ENCODE measurements at places on chromosomes 3 and 15.
A peak's percentile ranks its signal among the peaks of the same experiment; 100 is the strongest.

GRCh38 chr3:168628549-168628948, 532.8 kb upstream of the GOLIM4 start:
- DNase-seq, result no peak

GRCh38 chr15:44029003-44029402, 166.1 kb downstream of the FRMD5 start:
- no peak for DNase-seq

GRCh38 chr15:73258271-73259108, 110.3 kb downstream of the HCN4 start:
- DNase-seq, result no peak

DNA sequence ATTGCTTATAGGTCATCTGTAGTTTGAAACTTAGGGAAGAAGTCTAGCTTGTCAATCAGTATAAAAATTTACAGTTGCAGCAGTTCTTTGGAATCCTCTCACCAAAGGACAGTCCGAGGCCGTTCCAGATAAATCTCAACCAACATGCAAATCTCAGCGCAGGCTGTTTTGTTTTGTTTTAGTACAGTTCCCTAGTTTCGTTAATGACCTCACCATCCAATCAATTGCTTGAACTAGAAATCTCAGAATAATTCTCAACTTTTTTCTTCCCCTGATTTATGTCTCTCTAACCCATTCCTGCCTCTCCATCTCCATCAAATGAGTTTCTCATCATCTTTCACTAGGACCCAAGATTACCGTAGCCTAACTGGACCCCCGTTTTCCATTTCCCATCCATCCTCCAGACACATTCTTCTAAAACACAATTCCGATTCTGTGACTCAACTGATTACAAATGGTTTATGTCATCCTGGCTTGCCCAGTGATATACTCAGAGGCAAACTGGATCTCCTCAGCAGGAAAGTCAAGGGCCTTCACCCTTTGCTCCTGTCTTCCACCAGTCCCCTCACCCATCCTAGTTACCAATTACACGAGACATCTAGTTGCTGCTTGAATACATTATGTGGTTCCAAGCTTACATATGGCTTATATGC, 1.3 kb downstream of the SMCO1 start:
- DNase-seq, result peak; percentile 63

- DNase-seq, result no peak
Measured at GRCh38 chr3:112633757-112634156, 7.2 kb downstream of the CCDC80 start.

DNA sequence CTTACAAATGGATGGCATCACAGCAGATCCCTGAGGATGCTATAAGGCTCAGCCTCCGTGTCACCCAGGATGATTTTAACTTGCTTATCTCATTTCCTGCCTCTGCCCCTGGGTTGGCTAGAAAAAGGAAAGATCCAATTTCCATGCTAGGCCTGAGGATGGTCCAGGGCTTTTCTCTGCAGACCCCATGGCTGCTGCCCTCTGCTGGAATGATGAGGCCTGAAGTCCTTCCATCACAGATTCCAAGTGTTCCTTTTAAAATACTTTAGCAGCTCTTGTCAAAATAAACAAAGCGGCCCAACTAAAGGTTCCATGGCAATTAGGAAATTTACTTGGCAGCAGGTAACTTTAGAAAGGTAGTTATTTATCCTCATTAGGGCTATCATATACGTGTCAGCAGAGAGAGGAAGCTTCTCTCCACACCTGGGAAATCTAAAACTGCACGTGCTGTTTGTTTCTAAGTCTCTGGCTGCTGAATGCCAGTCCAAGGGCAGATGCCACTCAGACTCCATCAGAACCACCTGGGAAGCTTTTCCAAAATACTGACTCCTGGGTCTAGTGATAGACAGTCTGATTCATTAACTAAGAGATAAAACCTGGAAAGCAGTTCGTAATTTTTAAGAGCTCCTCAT, 401.9 kb upstream of the IL12A start:
- DNase-seq, result peak; percentile 73

DNA sequence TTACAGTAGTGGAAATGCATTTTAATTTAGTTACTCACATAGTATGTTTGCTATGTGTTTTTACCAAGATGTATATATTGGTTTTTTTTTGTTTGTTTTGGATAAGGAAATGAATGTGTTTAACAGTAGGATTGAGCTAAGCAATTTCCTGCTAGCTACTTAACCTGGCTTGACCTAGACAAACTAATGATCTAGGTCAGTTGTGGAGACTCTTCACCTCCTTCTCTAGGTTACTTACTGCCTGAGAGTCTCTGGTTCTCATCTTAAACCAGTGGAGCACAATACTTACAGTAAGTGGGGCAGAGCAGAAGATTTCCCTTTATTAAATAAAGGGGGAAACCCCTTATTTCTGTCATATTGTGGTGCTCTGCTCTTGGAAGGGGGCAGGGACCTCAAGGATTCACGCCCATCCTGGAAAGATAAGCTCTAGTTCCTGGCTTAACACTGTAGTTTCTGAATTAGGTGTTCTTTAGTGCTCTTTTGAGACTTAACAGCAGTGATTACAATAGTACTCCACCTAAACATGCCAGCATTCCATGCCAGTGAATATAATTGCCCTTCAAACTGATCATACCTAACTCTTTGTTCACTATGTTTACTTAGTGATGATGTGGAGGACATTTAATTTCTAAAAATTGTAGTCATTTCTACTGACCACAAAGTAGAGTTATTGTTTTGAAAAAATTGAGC, 79.9 kb downstream of the UBP1 start:
- peak; percentile 88 for DNase-seq

GRCh38 chr3:15656342-15656741, 54.8 kb downstream of the BTD start:
- no peak for DNase-seq

DNA sequence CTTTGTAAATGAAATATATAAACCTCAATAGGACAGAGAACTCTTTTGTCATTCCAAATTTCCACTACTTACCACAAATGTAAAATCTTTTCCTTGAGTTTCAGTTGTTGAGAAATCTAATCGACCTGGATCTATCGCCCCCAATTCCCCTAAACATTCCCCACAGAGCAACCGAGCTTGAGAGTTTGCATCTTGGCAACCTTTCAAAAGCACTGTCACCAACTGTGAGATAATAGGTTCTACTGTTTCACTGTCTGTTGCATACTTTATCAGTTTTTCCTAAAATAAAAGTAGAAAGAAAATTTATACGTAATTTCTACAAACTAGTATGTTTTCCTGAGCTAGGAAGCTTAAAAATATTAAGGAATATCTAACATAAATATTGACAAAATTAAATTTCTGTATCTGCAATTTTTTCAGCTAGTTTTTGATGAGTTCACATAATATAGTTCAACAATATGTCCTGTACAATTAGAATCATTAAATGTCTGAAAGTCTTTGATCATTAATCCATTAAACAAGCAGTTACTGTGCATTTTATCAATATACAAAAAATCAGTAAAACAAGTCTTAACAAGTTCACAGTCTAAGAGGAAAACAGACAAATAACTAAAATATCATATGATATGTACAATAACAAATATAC, 54.5 kb downstream of the ATR start:
- DNase-seq, result no peak

- peak; percentile 37 for DNase-seq
Measured at GRCh38 chr3:122890077-122890719, 95.3 kb downstream of the SLC49A4 start.

DNA sequence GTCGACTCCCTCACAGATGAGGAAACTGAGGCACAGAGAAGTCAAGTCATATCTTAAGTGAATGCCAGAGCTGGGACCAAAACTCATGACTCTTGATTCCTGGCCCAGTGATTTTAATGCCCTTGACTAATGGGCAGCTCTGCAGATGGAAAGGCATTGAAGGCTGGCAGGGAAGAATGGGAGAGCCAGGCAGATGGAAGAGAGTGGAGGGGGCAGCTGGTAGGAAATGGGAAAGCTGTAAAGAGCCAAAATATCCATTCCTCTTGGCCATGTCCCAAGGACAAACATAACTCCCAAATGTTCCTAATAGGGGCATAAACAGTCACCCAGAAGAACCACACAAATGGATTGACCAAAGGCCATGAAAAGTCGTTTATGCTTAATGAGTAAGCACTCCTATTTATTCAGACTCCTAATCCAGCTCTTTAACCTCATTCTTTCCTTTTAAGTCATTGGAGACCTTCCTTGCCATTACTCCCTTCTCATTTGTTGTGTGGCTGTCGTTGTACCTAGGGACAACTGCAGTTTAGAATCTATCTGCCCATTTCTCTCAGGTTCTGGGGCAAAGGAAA, 330.5 kb upstream of the ROPN1 start:
- no peak for DNase-seq

All from A172 (cell line).